ENCODE measurements at places on chromosomes 13 and 19.

- no peak for DNase-seq
Measured at GRCh38 chr13:19985219-19985556, 26.7 kb downstream of the ZMYM2 start.

DNA sequence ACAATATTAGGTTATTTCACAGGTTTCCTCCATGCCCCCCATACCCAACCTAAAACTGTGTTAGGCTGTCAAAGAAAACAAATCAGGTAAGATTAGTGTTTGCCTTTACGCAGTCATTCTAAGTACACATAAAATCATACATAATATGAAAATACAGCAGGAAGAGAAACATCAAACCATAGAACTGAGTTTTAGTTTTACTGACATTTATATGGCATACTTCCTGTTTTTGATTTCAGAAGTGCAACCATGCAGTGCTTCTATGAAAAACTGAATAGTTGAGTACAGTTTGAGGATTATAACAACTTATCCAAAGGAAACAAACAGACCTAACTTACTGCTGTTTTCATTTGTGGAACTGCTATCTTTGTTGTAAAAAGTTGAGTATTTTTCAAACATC lies 91.3 kb downstream of the KCNRG start:
- DNase-seq = no peak

DNA sequence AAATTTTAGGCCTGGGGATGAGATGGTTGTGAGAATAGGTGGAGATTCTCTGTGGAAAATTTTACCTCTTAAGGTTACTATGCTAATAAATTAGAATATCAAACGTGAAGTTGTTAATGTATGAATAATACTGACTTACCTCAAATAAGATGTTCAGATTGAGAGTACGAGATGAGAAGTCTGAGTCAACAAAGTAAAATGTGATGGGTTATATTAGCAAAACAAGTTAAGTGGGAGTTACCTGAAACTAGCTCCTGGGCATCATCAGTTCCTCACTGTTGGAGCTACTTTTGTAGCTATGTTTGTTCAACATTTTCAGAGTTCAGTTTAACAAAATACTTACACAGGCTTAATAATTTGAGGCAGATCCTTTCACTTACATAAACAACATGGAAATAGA lies 108.6 kb downstream of the PIBF1 start:
- DNase-seq = no peak

DNA sequence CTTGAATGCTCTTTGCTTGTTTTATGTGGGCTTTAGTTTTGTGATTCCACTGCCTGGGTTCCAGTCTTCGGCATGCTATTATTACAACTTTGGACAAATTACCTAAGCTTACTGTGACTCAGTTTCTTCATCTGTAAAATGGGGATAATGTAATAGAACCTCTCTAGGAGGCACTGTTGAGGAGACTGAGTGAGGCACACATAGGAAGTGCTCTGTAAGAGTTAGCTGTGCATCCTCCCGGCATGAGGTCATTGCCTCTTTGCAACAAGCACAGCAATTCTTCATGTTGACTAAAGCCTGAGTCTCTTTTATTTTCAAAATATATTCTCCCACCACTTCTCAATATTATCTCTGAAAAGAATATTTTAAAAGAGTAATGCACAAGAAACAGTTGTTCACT lies 227.4 kb downstream of the DLEU7 start:
- no peak for DNase-seq

DNA sequence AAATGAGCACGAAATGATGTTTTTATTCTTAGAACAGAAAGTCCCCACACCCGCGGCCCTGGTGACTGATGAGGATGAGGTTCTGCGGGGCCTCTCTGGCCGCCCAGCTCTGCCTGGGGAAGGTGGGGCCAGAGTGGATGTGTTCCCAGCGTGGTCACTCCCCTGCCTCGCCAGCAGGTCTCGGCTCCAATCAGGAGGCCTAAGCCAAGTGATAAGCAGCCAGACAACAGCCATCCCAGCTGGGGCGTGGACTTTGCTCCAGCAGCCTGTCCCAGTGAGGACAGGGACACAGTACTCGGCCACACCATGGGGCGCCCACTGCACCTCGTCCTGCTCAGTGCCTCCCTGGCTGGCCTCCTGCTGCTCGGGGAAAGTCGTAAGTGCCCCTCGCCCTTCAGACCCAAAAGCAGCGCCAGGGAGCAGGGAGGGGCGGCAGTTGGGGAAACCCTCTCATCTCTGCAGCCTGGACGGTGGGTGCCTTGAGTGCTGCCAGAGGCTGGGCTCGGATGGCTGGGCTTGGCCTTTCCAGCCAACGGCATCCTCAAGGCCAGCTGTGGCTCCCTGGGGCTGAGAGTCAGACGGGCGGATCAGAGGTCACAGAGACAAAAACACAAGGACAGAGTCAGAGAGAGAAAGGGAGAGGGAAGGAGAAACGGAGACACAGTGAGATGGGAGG lies at the start of gene F10:
F10 (plus strand) TSS at position 250 of the 676 bp plus-strand sequence; CDS start at position 307, 57 bp downstream.
- peak; percentile 76 for DNase-seq

DNA sequence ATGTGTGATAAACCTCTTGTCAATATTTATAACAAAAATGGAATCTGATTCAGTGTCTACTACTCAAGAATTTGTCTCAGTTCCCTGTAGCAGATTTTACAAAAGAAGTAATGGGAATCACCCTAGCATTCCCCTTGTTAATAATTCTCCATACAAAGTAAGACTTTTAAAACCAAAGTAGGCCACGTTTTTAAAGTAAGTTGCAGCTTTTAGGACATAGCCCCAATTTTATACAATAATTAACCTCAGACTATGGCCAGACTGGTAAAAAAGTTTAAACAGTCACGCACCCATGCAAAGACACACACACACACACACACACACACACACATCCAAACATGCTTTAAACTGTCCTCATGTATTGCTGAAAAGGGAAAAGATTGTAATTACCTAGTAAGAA lies 589.9 kb downstream of the PCDH9 start:
- DNase-seq = no peak

DNA sequence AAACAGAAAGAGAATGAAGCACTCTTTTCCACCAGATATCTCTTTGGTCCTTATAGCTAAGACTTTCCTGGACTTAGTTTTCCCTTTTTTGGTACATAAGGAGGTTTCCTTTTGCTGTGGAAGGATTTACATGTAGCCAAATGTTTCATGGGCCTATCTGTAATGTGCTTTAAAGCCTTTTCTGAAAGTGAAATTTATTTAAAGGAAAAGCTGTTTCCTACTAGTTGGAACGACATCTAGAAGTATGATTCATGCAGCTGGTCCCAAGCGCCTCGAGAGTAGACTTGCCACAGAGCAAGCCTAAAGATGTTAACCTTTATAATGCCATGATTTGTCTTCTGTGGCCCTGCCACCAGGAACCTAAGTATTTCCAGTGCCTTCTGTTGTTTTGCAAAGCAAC lies 390.3 kb downstream of the DLEU7 start:
- DNase-seq = no peak

GRCh38 chr13:30829833-30830637 lies 76.0 kb upstream of the MEDAG start:
- DNase-seq = peak; percentile 53

GRCh38 chr13:62678039-62678438 lies 1262.4 kb upstream of the PCDH20 start:
- no peak for DNase-seq

GRCh38 chr19:32921624-32922023 lies 50.1 kb downstream of the CEP89 start:
- DNase-seq = no peak

GRCh38 chr13:91052876-91053275 lies 294.6 kb upstream of the MIR17HG start:
- DNase-seq = peak; percentile 13

GRCh38 chr13:46124967-46125933 lies 20.4 kb upstream of the CPB2 start:
- DNase-seq = no peak
